Iris pigment epithelial cell (primary cell): ENCODE measurements at places on chromosomes 2 and 18.

DNA sequence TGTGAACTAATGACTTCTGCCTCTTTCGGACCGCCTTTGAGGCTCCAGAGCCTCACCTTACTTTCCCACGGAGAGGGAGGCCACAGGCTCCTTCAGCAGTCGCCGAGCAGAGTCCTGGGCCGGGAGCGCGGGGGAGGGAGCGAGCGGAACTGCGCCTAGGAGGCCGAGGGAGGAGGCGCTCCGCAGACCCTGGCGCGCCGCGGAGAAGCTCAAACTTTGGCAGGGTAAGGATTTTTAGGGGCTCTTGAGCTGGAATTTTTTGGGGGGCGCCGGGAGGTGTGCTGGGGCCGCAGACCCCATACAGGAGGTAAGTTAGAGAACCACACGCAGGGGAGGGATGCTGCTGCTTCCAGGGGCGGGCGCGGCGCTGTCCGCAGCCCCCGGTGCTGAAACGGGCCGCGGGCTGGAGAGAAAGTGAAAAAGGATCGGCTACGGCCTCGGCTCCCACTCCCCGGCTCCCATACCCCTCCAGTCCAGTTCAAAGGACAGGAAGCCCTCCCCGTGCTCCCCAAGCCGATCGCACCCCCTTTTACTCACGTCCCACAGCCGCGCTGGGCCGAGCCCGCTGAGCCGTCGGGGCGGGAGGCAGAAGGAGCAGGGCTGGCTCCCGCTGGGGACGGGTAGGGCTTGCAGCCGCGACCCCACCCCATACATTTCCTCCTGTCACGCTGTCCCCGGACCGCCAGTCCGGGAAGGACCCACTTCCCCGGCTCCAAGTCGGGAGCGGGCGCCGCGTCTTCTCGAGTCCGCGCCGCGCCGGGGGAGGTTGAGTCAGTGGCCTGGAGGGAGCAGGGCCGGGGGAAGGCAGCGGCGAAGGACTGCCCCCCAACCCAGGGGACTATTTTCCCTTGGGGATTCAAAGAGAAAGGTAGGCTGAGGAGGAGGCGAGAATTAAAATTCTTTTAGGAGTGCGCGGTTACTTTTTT is at the start of gene CNGA3:
Gene CNGA3 (plus strand): TSS at position 146 of the 926 bp plus-strand sequence. CDS start 23,520 bp downstream, outside the sequence.
- peak; percentile 21 for DNase-seq

DNA sequence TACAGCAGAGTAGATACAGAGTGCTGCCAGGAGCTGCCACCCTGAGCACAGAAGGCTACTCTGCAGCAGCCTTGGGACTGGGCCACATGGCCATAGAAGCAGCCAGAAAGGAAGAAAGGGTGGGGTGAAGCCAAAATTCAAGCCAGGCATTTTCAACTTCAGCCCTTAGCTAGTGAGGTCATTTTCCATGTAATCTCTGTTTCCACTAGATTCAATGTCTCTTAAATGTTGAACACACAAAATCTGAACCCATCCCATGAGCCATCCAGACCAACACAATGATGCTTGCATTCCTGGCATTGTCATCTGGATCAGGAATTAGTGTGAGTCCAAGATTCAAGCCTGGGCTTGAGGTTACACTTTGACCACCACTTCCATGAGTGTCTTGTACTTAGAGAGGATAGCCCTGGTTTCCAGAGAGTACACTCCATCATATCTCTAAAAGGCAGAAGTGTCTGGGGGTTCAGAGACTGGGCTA is 243.6 kb downstream of the OSR1 start:
- peak; percentile 47 for DNase-seq

GRCh38 chr2:134011936-134012586 is 241.8 kb upstream of the MGAT5 start:
- peak; percentile 12 for DNase-seq

DNA sequence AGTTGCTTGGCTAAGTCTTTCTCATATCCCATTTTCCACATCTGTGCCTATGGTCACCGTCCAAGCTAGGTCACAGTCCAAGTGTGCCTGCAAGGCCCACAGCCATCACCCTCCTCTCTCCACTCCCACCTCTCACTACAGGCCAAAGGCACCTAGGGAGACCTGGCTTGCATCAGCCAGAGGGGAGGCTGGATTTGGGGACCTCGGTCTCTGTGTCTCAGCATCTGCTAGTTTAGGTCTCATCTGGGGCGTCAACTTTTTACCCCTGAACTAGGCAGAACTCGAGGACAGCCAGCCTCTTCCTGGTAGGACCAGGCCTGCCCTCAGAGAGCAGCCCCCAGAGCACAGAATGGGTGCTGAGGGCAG is 217.1 kb downstream of the DYSF start:
- DNase-seq, result no peak

GRCh38 chr2:184834699-184835397 is 236.5 kb downstream of the ZNF804A start:
- DNase-seq, result peak; percentile 57

- DNase-seq, result no peak
Measured at GRCh38 chr2:189952536-189953109, 109.9 kb downstream of the MSTN start.

GRCh38 chr2:128787616-128788015 is 468.9 kb upstream of the HS6ST1 start:
- no peak for DNase-seq

DNA sequence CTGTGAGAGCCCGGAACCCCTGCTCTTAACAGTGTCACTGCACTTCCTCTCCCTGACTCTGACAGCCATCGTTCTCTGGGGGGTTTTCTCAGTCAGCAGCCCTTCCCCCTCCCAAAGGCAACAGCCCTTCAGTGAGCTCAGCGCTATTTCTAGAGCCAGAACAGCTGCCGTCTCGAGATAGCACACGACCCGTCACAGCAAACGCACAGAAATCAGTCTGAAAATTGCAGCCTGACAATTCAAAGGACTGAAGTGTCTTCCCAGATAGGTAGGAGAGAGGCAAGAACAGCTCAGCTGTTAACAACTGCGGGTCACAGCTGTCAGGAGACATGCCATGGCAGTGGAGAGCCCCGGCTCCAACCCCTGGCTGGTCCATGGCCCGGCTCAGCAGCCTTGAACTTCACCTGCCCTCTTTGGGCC is 45.4 kb downstream of the ST8SIA5 start:
- DNase-seq, result no peak

GRCh38 chr2:68992933-68993332 is 18.5 kb downstream of the GKN1 start:
- DNase-seq, result no peak

DNA sequence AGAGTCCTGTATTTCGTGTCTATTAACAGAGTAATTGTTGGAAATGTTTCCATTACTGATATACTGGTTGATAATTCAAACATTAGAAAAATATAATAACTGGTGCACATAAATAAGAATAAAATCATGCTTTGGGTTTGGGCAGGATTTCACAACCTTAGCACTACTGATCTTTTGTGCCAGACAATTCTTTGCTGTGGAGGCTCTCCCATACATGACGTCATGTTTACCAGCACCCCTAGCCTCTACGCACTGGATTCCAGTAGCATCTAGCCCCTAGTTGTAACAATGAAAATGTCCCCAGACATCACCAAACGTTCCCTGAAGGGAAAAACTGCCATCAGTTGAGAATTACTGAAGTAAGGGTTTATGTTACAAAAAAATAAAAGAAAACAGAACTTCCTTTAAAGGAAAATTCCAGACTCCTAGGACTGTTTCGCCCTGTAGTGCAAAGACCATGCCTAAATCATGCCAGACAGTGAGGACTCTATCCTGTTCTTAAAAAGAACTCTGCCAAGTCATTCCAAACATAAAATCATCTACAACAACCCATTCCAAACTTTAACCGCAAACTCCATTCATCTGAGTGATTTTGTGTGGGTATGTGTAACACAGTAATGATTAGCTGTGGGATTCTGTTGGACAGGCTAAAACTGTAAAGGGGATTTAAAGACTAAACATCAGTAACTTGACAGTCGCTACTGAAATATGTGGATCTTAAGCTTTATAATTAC is 313.4 kb upstream of the CCDC68 start:
- DNase-seq, result peak; percentile 38

GRCh38 chr2:40178971-40179370 is 272.9 kb downstream of the SLC8A1 start:
- DNase-seq, result no peak

- no peak for DNase-seq
Measured at GRCh38 chr2:118968042-118968441, 26.0 kb downstream of the MARCO start.

DNA sequence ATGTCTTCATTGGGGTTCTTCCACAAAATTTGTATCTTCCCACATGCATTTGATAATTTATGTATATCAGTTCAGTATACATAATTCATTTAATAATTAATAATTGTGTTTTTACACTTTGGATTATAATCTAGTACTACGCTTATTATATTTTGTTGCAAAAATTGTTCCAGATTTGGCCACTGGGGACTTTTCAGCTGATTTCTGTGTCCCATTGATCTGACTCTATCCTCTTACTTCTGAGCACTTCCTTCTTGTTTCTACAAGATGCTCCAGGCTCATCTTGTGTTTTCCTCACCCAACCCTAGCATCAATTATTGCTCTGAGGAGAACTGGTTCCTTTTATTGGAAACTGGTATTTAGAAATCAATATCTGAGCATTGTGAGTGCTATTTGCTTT is 215.3 kb upstream of the CDH19 start:
- no peak for DNase-seq

- DNase-seq, result peak; percentile 17
Measured at GRCh38 chr2:88692187-88692586, 714 bp downstream of the RPIA start.

GRCh38 chr2:12162269-12163247 is 416.1 kb downstream of the LPIN1 start:
- DNase-seq, result no peak

DNA sequence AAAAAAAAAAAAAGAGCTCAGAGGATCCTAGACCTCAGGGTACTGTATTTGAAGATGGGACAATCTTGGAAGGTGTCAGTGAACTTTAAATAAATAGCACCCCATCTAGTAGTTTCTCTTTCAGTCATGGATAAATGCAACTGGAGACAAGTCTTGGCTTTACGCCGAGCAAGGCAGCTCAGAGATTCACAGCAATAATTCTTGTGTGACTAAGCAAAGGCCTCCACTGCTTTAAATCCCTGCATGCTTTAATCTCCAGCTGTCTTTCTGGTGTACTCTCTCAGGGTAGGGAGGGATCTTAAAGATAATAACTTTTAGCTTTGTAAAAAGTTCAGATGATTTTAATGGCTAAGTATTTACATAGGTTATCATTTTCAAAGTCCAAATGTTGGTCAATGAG is 36.3 kb downstream of the NRXN1 start:
- peak; percentile 67 for DNase-seq

DNA sequence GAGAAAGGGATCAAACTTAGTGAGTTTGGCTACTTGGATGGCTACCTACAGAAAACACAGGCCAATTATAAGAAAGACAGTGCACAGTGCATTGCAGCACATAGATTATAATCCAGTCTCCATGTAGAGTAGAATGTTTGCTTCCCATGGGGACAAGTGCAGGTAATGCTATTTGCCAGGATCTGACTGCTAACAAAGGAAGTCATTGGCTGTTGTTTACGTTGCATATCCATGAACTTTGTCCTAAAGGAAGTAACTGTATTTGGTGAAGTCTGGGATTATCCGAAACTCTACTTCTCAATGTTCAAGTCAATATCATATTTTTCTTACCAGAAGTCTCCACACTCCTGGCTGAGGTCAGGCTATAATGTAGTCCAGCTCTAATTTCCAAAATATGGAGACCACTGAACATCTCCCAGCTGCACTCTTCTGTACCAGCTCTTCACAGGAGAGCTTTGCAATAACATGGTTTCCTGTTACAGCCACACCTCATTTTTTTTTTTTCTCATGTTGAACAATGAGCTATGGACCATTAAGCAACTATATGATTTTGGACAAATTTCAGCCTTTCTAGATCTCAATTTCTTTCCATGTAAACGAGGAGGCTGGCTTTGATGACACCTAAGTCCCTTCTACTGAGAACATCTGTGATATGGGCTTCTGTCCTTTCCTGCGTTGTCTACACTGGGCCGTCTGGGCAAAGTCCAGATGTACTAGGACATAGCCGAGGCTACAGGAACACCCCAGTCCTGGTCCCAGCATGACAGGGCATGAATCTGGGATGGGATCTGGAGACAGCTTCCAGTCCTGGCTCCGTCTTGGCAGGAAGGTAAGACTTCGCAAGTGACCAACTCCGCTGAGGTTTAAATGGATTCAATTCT is 154.8 kb downstream of the LAMA1 start:
- DNase-seq, result peak; percentile 13

GRCh38 chr2:54122171-54122935 is 6.9 kb downstream of the ACYP2 start:
- no peak for DNase-seq

- peak; percentile 53 for DNase-seq
Measured at GRCh38 chr18:9742524-9743131, 34.5 kb downstream of the RAB31 start.

- no peak for DNase-seq
Measured at GRCh38 chr18:63981719-63982118, 11.8 kb downstream of the SERPINB8 start.

- peak; percentile 60 for DNase-seq
Measured at GRCh38 chr2:206790311-206790935, 25.0 kb downstream of the FASTKD2 start.

DNA sequence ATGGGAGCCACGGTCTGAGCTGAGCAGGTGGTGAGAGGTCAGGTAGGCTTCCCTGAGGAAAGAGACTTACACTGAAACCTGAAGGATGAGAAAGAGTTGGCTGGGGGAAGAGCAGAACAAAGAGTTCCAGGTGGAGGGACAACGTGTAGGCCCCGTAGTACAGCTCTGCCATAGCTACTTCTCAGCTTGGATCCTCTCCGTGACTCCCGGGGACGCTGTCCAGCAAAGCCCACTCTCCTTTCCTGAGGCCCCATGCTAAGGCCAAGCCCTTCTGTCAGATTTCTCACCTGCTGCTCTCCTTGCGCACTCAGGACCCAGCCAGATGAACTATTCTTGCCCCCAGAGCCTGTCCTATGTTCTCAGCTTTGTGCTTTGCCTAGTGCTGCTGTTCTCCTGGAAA is 173.8 kb downstream of the GALNT1 start:
- no peak for DNase-seq

GRCh38 chr2:220981926-220982325 is 590.2 kb downstream of the EPHA4 start:
- DNase-seq, result no peak

- DNase-seq, result no peak
Measured at GRCh38 chr2:163737190-163737439, 1.3 kb upstream of the FIGN start.

GRCh38 chr2:35172687-35173086 is 1182.9 kb upstream of the CRIM1 start:
- DNase-seq, result no peak

DNA sequence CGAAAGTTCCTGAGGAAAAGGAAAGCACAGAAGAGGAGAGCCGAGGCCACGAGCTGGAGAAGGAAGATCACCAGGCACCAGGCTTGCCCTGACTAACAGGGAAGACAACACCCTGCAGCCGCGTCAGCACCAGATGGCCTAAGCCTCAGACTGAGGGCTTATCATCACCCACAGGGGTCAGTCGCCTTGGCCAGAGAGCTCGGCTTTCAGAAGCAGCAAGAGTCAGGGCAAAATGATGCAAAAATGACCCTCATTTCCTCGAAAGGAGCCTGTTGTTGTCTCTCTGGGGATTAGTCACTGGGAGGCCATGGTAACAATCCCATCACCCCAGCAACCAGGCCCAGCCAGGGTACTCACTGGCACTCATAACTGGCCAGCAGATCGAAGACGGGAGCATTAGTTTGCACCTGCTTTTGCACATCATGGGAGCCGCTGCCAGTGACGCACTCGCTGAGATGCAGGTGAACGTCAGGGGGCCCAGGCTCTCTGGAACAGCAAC is 42.7 kb upstream of the ZFP36L2 start:
- peak; percentile 100 for DNase-seq

- DNase-seq, result peak; percentile 94
Measured at GRCh38 chr2:28390241-28390745, 2.4 kb upstream of the FOSL2 start.
